ENCODE measurements at places on chromosomes 2 and 18.

- DNase-seq, result peak; percentile 77
These were observed 174.0 kb downstream of the ARL4C start for GRCh38 chr2:234322766-234323465.

DNA sequence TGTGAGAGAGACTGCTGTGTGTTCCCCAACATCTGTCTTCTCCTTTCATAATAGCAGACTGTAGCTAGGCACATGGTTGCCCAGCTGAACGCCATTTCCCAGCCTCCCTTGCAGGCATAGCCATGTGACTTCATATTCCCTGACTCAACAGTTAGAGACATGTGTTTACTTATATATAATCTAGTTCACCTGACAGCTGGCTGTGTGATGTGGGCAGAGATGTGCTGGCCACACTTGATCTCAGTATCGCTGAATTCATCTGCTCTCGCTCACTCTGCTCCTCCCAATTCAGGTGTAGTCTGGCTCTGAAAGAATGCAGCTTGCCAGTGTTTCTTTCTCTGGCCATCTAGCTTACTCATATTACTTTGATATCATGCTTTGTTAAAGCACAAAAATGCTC is 52.3 kb upstream of the SEC11C start:
- peak; percentile 15 for DNase-seq

DNA sequence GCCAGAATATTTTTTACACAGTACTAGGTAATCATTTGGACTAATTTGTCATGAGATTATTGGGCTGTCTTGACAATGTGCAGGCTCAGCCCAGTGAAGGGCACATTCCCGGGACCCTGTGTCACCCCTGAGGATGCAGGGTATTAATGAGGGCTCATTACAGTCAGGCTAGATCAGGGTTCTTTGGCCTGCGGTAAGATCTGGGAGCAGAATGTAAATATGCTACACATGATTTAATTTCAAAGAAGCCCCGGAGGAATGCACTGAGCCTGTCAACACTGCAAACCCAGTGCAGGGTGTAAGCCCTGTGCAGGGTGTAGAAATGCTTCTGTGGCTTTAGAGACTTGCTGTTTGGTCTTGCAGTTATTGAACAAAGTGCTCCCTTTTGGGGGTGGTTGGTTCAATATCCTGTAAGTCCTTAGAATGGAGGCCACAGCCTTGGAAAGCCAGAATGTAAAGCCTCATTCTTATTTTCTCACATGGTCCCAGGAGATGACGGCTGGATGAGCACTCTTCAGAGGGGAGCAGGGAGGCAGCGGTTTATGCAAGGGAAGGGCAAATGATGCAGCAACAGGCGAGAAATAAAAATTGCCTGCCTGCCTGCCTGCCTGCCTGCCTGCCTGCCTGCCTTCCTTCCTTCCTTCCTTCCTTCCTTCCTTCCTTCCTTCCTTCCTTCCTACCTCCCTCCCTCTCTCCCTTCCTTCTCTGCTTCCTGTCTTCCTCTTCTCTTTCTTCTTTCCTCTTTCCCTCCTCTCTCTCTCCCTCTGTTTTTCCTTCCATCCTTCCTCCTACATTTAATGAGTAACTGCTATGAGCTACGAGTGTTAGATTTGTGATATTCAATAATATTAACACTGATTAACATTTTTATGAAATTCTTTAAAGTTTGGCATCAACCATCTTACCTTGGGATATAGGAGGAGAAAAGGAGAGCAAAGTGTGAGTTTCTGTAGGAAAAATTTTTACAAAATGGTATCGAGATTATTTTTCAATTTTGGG is 148.8 kb downstream of the VAPA start:
- DNase-seq, result no peak

GRCh38 chr2:10864251-10864650 is 47.5 kb upstream of the KCNF1 start:
- DNase-seq, result no peak

DNA sequence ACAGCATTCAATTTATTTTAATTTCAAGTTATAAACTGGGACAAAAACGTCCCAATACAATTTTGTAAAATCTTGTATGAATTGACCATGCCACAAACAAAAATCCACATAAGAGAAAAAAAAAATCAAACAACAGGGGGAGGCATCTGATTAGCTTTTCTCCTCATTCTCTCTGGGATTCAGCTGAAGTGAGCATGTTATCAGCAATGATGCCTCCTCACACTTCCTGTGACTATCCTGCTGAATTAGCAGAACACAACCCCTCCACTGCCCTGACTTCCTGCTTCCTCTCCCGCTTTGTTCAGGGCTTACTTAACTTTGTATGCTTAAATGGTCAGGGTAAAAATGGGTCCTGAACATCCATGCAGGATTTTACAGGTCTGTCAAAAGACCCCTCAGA is 132.2 kb upstream of the ITGB6 start:
- DNase-seq, result peak; percentile 13

DNA sequence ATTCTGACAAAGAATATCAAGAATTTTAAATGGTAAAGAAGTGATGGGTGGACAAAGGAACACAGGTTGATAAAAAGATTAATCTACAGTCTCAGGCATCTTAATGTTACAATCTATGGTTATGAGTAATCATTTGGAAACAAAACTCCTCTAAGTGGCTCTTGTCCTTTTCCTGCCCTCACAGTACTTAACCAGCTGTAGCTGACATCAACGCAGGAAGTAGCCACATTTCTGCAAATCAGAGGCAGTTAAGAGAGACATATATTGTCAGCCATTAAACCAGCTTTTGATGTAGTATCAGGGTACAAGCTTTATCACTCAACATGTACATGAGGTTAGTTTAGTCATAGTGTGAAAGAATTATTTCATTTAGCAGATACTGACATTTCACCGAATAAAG is 244.6 kb downstream of the NR4A2 start:
- DNase-seq, result no peak

DNA sequence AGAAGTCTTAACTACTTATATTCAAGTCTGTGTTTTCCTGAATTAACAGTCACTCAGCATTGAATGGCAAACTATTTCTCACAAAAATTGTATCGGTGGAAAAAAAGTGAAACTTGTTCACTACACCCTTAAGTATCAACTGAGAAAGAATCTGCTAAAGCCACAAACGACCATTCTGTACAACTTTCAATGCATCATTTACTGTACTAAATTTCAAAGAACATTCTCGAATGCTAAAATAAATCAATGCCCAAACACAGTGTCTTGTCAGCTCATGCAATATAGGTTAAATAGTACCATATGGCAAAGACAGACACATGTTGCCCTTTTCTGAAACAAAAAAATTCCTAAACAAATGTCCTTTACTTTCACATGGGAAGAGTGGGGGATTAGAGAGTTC is 9.0 kb downstream of the ZNF516 start:
- no peak for DNase-seq

GRCh38 chr2:10169581-10169980 is 47.0 kb downstream of the RRM2 start:
- no peak for DNase-seq

DNA sequence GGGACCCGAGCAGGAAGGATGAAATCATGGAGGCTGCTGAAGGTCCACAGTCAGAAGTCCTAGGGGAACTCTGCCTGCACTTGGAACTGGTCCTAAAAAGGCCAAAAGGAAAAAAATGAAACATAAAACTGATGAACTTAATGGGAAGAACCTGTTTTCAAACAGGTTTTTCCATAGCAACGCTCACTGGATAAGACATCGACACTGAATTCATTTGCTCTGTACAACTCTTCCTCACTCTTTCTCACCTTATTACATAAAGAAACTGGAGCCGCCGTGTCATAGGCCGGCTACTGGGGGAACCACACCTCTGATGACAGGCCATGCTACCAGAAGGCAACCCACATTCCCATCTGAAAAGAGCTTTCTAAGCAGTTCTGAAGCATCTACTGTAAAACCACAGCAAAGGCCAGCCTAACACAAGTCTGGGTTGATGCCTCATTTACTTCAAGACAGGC is 83.6 kb downstream of the FARSB start:
- no peak for DNase-seq

GRCh38 chr18:65990174-65990690 is 239.4 kb downstream of the CDH7 start:
- no peak for DNase-seq

DNA sequence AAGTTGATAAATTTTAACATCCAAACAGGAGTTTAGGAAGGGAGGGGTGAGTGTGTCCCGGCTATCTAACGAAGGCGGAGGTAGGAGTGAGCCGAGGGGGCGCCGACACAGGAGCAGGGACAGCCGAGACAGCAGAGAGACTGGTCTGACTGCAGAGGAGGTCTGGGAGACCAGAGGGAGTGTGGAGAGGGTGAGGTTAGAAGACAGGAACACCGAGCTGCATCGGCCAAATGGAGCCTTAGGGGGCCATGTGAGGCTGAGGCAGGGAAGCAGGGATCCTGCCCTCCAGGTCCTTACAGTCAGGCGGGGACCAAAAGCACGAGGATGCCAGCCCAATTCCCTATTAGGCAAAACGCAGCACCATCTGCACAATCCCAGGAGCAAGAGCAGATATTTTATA is 67.0 kb downstream of the SFXN5 start:
- no peak for DNase-seq

GRCh38 chr2:159176555-159176954 is 109.9 kb downstream of the WDSUB1 start:
- no peak for DNase-seq

DNA sequence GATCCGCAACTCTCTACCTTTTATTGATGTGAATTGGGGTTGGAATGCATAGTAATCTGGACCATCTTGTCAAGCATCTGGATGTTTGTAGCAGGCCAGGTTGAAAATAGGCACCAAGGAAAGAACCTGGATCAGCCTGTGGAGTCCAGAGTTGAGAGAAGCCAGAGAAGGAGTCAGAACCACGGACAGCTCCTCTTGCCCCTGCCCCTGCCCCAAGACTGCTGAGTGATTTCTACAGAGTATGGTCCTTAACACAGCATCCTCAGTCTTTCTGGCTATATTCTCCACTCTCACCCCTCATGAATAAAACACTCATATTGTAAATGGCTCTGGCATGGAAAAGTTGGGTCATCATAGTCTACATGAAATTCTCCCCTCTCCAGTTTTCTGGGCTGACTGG is 154.6 kb downstream of the LOXHD1 start:
- no peak for DNase-seq

- no peak for DNase-seq
These were observed 48.7 kb downstream of the DHRS9 start for GRCh38 chr2:169118060-169118459.

DNA sequence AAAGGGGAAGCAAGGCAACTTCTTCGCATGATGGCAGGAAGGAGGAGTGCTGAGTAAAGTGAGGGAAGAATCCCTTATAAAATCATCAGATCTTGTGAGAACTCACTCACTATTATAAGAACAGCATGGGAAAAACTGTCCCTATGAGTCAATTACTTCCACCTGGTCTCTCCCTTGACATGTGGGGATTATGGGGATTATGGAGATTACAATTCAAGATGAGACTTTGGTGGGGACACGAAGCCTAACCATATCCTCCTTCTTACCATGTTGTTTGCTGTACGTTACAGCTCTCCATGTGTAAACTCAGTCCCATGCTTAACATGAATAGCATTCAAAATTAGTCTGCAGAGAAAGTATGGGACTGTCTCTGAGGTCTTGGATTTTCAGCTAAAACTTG is 1096.8 kb upstream of the ACVR2A start:
- DNase-seq, result no peak

DNA sequence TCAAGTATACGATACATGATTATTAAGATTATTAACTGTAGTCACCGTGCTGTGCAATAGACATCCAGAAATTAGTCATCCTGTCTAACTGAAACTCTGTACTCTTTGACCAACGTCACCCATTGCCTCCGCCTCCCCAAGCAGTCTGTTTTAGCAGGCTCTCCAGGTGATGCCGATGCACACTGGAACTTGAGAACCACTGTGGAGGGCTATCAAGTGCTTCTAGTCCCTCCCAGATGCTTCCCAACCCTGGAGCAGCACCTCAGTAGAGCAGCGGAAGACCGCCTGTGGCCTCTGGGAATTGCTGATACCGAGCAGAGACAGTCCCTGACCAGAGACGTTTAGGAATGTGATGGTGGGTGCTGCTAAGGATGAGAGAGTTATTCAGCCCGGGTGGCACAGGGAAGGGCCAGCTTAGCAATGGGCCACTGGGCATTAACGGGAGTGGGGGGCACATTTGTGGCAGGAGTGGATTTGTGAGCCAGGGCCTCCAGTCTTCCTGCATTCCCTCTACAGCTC is 50.7 kb downstream of the LIPG start:
- no peak for DNase-seq

DNA sequence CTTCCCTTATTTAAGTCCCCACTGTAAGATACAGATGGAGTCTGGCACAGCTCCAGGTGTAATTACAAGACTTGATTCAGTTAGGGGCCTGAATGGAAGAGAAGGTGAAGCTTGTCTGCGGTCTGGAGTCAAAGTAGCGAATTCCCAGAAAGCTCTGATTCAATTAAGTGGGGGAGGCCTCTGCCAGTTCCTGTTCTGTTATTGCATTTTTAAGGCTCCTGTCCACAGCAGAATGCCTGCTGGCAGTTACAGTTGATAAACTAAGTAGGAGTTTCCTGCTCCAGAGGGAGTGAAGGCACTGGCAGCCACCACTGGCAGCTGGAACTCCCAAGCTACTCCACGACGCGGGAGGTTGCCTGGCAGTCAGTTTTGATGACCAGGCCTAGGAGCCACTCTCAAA is 181.1 kb downstream of the SOCS6 start:
- DNase-seq, result no peak

GRCh38 chr2:237931205-237931721 is 35.6 kb upstream of the UBE2F start:
- DNase-seq, result no peak

GRCh38 chr2:222701233-222701632 is 29.8 kb downstream of the MOGAT1 start:
- DNase-seq, result no peak

DNA sequence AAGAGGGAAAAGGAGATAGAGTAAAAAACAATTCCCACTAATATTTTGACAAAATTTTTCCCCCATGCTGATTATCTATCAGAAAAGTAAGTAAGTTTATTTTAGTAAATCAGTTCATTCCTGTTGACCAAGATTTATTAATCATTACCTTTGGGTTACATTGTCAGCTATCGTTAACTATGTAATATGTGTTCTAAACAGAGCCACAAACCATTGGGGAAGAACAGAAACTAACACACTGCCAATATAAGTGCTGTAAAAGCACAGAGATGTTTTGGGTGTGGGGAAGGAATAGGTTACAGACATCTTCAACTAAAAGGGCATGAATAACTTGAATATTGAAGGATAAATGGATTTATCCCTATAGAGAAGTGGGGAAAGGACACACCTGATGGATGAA is 42.5 kb upstream of the ACADL start:
- no peak for DNase-seq

- no peak for DNase-seq
These were observed 164.3 kb upstream of the CHST9 start for GRCh38 chr18:27349284-27349882.

GRCh38 chr2:45452866-45453265 is 158.2 kb downstream of the SRBD1 start:
- DNase-seq, result no peak

- DNase-seq, result no peak
These were observed 4.4 kb downstream of the MAL start for GRCh38 chr2:95029898-95030341.

All from CD4-positive, alpha-beta T cell treated with Interleukin-4 for 1 hour (primary cell).